ENCODE measurements at places on chromosomes 3 and 15.
A peak's percentile ranks its signal among the peaks of the same experiment; 100 is the strongest.

- DNase-seq, result no peak
These were observed 110.7 kb downstream of the EEFSEC start for GRCh38 chr3:128263946-128264345.

DNA sequence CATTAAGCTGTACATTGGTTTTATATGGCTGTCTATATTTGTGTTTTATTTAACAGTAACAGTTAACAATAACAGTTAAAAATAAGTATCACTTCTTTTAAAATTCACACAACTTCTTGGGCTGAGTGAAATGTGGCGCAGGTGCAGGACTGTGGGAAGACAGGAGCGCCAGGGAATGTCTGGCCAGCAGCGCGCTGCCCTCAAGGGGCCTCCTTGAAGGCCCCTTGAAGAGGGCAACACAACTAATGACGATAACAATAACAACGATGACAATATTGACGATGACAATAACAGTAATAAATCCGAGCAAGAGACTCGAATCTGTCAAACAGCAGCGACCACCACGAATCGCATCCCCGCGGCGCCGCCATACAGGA, 411 bp upstream of the PPP2R3A start:
- no peak for DNase-seq

DNA sequence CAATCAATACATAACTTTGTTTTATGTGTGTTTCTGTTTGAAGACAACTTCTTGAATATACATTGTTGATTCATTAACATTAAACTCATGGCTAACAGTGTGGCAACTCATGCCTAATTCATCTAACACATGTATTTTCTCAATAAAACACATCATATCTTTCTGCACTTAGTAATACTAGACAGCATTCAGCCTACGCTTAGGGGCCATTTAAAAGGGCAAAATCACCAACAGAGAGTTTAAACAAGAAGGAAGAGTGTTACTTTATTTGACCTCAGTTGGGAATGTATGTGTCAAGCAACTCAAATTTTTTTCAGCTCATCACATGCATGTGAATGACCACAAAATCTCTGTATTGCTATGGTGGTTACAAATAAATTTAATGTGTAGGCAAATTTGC, 128.8 kb upstream of the AADACL2 start:
- DNase-seq, result no peak

- no peak for DNase-seq
These were observed 60.4 kb downstream of the CRYGS start for GRCh38 chr3:186483611-186484340.

- no peak for DNase-seq
These were observed 36.0 kb downstream of the ITGB5 start for GRCh38 chr3:124851136-124851535.

- no peak for DNase-seq
These were observed 229.5 kb downstream of the SOX2 start for GRCh38 chr3:181941250-181941649.

- DNase-seq, result no peak
These were observed 26.2 kb downstream of the EOGT start for GRCh38 chr3:68987322-68987721.

- DNase-seq, result no peak
These were observed 304.8 kb downstream of the LPP start for GRCh38 chr3:188458756-188459155.

GRCh38 chr3:46907271-46907670, 29.8 kb downstream of the PTH1R start:
- no peak for DNase-seq

DNA sequence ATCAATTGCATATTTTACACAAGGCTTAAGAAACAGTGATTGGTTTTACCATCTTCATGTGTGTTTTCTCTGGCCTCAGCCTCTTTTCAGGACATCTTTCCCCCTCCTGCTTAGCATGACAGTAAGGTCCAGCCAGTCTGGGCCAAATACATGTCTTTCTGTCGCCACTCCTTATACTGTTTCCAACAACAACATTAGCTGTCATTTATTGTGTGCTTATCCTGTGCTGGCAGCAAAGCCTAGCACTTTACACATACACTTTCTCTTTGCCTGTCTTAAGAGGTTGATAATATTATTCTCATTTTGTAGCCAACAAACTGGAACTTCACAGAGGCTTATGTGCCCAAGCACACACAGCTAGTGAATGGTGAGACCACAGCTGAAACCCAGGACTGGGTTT, 37.8 kb downstream of the B3GALNT1 start:
- DNase-seq, result no peak

GRCh38 chr15:62672268-62672667, 370.3 kb upstream of the TPM1 start:
- DNase-seq, result no peak

DNA sequence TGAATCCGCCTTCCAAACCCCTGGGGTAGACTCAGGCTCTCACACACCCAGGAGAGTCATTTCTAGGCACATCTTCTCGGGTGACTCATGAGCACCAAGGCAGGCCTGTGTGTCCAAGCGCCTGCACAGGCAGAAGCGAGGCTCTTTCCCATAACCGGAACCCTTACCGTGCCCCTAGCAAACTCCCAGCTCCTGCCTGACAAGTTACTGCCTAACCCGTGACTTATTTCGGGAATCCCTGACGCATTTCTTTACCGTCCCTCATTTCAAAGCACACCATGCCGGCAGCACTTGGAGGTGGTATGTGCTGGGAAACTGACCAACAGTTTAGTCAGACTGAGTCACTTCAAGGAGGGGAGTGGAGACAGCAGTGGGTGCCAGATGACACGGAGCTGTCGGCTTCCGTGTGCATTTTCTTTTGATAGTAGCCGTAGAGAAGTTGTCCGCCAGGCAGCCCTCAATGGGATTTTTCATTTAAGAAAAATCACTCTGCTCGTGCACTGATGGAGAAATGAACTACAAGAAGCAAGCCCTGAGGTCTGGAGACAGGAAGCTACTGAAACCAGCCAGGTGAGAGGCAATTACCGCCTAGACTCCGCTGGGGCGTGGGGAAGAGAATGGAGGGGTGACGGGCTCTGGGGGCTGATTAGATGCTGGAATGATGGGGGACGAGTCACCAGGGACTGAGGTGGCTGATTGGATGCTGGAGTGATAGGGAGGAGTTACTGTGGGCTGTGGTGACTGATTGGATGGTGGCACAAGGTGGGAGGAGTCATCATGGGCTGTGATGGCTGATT, 17.3 kb upstream of the HRH1 start:
- DNase-seq, result no peak

DNA sequence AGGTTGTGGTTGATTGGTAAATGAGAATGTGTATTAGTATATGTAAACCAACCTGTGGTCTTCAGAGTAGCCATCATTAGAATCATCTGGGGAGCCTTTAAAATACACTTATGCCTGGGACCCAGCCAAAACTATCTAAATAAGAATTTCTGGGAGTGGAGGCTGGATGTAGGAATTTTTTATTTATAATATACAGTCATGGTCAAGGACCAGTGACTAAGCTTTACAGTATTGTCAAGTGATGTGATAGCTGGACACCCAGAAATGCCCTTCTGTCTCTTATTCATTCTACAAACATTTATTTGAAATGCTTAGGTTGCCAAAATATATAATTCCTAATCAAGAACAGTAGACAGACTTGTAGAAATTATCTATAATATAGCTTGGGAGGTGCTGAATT, 132.2 kb downstream of the MBNL1 start:
- no peak for DNase-seq

- no peak for DNase-seq
These were observed 417.7 kb upstream of the TBL1XR1 start for GRCh38 chr3:177615015-177615414.

DNA sequence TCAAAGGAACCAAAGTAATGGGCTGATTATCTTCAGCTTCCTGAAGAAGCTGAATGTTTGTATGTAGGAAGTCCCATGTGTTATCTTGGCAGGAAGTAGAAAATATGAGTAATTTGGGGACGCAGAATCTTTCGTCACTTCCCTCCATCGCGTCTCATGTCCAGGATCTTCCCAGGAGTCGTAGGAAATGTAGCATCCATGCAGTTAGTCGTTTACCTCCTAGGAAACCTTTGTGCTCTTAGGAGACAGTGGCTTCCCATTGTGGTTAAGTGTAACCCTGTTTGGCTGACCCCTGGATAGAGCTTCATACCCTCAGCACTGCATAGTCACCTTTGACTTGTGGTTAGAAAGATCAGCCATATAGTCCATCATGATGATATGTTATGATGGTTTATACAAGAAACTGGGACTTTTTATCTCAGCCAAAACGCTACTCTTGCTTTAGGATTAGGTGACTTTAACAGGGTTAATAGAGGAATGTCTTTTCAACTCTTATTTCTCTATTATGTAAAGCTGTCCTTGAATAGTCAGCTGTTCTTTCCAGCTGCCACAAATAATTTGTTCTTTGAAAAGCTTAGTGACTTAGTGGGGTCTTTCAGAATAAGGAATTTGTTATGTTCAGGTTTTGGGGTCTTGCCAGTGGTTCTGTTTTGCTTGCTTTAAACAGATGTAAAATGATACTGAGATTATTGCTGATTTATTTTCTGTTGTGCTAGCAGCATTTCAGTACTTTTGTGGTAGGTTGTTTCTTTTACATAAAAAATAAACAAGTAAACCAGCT, 92.2 kb downstream of the KLHL25 start:
- no peak for DNase-seq

- DNase-seq, result no peak
These were observed 201.1 kb upstream of the ADAMTS9 start for GRCh38 chr3:64888840-64889392.

DNA sequence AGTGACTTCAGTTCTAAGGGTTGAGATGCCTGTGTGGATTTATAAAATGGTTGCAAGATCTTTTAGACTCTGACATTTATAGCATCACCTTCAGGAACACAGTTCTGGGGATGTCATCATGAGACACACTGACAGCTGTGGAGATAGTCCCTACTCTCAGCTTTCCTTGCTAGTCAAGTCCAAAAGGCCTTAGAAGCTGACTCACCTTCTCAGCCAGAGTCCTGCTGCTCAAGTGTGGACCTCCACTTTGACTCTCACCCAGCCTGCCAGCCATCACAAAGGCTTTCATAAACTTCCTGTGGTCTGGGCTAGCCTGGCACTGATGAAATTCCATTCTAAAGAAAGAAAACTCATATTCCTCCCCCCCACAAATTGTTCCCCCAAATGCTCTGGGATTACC, 44.8 kb downstream of the TMEM39A start:
- no peak for DNase-seq

GRCh38 chr3:5298453-5298852, 110.9 kb downstream of the EDEM1 start:
- no peak for DNase-seq

GRCh38 chr3:117661818-117662095, 952.2 kb downstream of the TUSC7 start:
- no peak for DNase-seq

DNA sequence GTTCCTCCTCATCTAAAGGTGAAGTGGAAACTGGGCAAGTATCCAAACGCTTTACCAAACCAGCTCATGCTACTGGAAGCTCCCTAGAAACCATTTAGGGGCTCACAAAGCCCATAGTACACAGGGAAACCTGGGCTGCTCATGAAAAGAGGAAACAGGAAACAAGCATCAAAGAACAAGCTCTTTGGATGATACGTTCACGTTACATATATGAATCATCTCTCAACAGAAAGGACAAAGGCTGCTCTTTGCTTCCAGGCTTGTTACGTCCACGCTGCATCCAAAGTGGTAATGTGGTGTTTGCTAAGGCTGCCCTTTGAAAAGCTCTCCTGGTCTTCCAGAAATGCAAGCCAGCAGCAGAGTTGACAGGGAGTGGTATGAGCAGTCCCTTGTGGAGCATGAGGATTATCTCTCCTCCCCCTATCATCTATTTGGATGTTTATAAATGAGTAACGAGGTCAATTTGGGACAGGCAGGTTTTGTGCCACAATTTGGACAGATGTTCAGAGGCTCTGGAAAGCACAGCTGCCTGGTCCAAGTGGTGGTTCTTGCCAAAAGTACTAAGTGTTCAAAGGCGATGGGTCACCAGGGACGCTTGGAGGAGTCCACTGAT, 98.0 kb upstream of the RORA start:
- DNase-seq, result no peak

- no peak for DNase-seq
These were observed 367.7 kb downstream of the MAGI1 start for GRCh38 chr3:65671004-65671403.

DNA sequence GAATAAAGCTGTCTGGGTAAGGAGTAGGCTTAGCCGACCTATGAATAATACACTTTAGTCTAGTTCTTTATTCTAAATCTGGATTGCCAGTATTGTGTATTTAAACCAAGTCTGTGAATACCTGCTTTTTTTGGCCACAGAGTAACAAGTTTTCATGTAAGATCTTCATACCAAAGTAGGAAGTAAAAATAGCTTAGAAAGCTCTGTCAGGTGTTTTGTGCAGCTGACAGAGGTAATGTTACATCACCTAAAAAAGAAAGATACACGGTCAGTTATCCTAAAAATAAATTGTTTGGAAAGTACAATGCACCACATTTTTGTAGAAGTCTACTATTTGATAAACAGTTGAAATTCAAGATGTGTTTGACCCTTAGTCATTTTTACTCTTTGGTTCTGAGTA, 16.5 kb downstream of the CALML4 start:
- no peak for DNase-seq

GRCh38 chr3:195907934-195908693, at the start of gene TNK2:
Gene TNK2, minus strand, starts transcription at chr3:195908551. Its CDS starts 19,963 bp downstream, at chr3:195888588.
- peak; percentile 33 for DNase-seq

DNA sequence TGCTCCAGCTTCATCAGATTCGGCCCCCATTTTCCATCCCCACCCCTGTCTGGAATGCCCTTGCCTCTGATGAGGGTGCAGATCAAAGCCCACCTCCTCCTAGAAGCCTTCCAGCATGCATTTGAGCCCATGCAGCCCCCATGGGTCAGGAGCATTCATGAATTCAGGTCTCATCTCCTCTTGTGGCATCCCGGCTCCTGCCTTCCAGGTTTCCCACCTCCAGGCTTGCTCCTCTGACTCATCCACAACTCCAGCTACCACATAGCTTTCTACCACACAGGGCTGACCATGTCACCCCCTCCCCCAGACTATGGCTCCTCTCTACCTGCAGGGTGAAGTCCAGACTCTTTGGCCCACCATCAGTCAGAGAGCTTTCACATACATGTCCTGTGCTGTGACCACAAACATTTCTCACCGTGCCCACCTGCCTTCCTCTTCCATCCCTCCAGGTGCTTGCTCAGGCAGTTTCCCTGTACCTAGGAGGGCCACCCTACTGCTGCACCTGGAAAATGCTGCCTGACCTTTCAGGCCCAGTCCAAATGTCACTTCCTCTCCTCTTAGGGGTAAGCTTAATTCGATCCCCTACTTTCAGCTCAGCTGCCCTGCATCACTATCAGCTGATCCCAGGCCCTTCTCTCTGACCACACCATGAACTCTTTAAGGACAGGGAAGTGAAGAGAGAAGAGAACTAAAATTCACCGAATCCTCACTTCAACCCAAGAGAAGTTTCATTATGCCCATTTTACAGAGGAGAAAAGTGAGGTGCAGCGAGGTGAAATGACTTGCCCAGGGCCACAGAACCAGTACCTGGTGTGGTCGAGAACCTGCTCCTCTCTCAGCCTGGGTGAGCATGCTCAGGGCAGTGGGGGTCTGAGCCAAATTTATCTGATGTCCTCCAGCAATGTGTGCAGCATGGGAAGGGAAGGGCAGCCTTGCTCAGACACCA, 13.7 kb upstream of the FGD5 start:
- DNase-seq, result no peak

DNA sequence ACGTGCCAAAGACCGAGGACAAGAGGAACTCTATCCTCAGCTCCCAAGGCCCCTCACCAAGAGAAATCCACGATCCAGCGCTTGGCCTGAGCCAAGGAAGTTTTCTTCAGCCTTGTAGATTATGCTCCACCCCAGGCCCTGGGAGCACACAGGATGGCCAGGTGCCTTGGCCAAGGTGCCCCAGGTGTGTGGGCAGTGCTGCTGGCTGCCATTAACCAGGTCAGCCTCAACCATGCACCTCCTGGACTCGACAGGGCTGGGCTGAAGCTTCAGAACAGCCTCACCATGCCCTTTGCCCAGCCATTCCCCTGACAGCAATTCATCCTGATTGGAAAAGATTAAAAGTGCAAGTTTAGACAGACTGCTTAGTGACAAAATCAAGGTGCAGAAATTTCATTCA, 10.9 kb upstream of the MESP1 start:
- no peak for DNase-seq
